ENCODE measurements at places on chromosomes 6 and 20.

DNA sequence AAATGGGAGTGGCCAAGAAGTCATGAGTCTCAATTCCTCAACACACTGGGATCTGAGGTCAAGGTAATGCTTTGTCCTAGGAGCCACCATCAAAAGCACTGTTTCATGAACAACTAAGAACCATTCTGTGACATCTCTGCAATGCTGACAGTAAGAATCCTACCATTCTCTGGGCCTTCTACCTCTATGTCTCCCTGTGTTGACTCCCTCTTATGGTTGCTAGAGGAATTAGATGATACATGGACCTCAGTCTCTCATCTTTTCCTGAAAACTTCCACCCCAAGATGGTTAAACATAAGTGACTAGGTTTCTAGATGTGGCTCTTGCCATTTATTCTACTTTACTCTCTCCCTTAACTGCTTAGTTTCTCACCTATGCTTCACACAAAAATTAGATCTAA is 9.1 kb downstream of the MTRF1L start:
- DNase-seq, result no peak

DNA sequence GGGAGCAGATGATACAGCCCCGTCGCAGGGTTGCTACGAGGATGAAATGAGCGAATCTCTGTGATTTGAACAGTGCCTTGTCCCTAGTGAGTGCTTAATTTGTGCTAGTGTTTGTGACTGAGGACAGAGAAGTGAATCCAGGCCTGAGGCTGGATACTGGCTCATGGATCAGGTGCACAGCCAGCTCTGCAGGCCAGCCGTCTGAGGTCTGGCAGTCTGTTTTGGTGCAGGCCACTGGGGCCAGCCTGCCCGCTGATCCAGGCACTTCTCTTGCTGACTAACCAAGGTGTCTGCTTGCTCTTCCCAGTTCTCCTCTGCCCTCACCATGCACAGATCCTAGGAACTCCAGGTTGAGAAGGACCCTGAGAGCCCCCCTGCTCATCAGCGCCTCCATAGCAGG is 181.0 kb downstream of the LRFN2 start:
- DNase-seq, result no peak

- peak; percentile 35 for DNase-seq
Observed at GRCh38 chr6:149233056-149233715, 84.3 kb upstream of the TAB2 start.

DNA sequence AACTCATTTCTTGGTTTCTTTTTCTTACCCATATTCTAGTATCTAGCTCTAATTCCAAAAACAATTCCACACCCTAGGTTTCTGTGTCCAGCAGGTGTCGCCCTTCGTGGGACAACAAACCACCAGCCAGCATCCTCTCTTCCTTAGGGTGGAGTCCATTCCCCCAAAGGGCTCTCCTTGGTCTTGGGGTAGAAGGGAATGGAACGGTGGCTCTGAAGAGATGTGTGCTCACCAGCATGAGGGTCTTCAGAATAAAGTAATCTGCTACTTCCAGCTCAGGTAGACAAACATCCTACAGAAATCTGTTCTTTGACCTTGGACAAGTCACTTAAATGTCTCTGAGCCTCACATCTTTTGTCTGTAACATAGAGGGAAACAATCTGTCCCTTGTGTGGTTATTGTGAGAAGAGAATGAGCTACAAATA is 7.2 kb downstream of the HLA-DMB start:
- DNase-seq, result peak; percentile 37

DNA sequence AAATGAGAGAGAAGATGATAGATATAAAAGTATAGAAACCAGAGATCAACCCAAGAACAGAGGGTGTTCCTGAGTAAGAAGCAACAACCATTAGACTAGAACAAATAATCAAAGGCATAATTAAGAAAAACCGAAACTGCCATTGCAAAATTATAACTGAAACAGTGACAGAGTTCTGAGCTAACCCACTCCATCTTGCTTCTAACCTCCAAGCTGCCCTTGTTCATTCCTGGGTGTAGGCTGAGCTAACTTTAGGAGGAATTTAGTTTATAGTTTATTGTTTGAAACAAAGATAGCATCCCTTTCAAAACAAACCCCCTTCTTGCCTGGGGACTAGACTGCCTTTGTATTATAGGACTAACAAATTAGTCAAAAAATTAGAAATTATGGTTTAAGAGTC is 56.1 kb upstream of the PRND start:
- DNase-seq, result no peak

DNA sequence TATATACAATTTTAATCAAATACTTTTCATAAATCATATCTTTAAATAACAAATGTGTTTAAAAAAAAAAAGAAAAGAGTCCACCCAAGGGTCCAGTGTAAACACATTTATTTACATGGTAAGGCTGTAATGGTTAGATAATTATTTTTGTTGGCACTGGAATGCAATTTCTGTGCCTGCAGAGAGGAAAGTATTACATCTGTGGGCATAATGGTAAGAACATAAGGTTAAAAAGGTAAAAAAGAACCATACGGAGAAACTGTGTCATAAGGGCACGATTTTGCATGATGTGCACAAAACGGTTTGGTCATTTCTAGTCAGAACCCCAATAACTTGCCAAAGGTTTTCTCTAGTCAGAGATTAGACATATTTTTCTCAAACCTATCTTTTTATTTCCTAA is 54.3 kb downstream of the RWDD2A start:
- no peak for DNase-seq

- DNase-seq, result no peak
Observed at GRCh38 chr6:100915876-100916275, 34.7 kb upstream of the ASCC3 start.

DNA sequence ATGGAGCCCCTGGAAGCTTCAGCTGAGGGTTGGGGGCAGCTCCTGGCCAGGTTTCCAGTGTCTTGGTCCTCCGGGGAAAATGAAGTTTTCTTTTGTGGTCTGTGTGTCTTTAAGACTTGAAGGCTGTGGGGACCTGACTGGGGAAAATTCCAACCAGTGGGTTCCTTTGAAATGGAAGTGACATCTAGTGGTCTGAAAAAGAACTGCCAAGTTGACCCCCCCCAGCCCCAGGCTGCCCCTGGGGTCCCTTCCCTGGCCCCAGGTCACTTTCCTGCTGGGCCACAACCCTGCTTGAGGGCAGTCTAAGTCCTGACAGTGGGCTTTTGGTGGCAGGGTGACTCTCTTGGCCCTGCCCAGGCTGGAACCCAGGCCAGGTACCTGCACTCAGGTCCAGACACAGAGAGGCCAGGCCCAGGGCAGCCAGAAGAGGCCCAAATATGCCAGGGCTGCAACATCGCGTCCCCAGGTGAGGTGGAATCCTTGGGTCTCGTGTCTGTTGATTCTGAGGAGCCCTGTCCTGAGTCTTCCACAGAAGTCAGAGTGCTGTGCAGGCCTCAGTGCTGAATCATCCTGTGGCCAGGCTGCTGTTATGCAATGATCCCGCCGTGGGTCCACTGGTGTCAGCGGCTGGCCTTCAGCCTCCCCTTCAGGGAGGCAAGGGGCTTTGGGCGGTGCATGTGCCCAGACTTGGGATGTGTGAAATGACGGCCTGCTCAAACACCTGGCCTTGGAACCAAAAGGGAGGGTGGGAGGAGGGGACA is 68.4 kb downstream of the VEGFA start:
- peak; percentile 37 for DNase-seq

DNA sequence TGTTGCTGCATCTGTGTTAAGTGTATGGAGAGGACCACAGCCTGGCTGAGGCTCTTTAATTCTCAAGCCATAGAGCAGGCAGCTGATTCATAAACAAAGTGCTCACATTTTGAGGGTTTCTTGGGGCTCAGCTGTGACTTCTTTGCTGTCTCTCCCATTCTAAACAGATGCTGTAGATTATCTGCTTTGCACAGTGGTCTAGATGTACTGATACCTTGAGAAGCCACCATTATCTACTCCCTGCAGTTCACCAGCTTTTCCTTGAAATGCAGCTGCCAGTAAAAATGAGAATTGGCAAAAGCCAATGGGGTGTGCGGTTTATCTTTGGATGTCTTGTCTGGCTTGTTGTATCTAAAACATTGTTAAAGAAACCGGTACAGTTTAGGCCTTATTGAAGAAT is 5.2 kb upstream of the CNR1 start:
- no peak for DNase-seq

- DNase-seq, result no peak
Observed at GRCh38 chr20:32285621-32286371, 8.3 kb downstream of the KIF3B start.

- DNase-seq, result no peak
Observed at GRCh38 chr6:137016356-137016755, 28.4 kb downstream of the IL20RA start.

GRCh38 chr6:166228839-166229528 is 61.3 kb upstream of the TBXT start:
- no peak for DNase-seq

DNA sequence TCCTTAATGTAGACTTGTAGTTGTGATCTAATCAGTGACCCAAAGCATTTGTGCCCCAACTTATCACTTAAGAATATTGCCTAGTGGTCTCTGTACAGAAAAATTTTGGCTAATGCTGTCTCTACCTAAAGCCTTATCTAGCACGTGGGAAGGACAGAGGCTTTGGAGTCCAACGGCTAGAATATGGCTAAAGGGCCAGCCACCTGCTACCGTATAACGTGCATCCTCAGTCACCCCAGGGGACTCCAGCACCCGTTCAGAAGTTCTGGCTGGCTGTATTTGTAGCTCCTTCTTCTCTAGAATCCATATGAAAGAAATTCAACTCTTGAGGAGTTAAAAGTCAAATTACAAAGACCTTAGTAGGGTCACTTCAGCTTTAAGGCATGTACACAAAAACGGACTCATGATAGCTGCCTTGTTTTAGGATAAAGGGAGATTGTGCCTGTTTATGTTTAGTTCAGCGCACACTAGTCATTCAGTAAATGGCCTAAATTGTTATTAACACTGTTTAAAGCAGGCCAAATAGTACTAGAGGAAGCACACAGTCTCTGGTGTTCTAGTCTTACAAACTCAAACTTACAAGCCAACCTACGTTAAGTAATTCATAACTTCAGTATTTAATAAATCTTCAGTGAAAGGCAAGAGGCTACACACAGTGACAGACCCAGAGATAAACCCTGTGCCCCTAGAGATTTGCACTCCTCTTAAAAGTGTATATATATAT is 407.5 kb upstream of the PLCB4 start:
- no peak for DNase-seq

DNA sequence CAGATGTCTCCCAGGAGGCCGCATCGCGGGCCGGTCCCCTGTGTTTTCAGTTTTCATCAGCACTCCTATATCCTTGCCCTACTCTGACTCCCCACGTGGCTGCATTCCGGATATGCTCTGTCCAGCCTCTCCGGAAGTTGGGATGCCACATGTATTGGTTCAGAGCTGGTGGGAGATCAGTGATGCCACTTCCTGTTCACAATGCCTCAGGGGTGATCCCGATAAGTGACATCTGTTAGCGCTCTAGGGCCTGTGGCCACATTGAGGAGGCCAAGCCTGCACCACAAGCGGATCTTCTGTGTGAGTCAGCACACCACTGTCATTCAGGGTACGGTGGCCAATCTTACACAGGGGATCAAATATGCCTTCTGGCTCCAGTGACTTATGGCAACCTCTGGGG is 57.8 kb downstream of the PPP1R3G start:
- no peak for DNase-seq

- no peak for DNase-seq
Observed at GRCh38 chr6:33620158-33620855, 815 bp upstream of the ITPR3 start.

GRCh38 chr6:46184114-46184513 is 13.3 kb upstream of the ENPP5 start:
- peak; percentile 27 for DNase-seq

GRCh38 chr6:151002491-151002935 is 137.0 kb downstream of the MTHFD1L start:
- no peak for DNase-seq

DNA sequence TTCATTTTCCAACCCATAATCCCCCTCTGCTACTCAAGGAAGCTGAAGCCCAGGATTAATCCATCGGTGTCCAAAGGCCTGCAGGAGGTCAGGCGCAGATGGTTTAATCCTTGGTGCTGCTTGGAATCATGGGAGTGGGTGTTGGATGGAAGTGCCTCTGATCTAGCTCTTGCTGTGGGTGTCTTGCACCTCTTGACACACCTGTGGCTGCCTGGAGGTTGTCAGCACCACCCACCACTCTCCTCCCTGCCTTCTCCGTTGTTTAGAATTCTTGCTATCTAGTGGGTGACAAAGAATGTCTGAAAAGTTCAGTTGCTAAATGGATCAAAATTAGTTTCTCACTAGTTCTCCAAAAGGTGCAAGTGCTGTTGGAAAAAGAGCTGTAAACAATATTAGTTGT is 1074.4 kb upstream of the FLRT3 start:
- DNase-seq, result no peak

Data from AG09319 (cell line).